LHCN-M2 (cell line): ENCODE measurements at places on chromosomes 11 and 22.
A peak's percentile ranks its signal among the peaks of the same experiment; 100 is the strongest.

GRCh38 chr11:9875862-9876261 lies 212.0 kb downstream of the SWAP70 start:
- DNase-seq, result no peak

GRCh38 chr11:121762820-121763219 lies 310.1 kb upstream of the SORL1-AS1 start:
- DNase-seq, result peak; percentile 37

GRCh38 chr22:22835771-22836291 lies 51.8 kb upstream of the IGLL5 start:
- DNase-seq, result no peak

- DNase-seq, result no peak
Measured at GRCh38 chr11:122331079-122331478, 215.1 kb upstream of the BLID start.

GRCh38 chr11:109677876-109678275 lies 255.9 kb downstream of the C11orf87 start:
- no peak for DNase-seq

GRCh38 chr11:11577251-11577855 lies 44.5 kb downstream of the GALNT18 start:
- DNase-seq, result no peak

DNA sequence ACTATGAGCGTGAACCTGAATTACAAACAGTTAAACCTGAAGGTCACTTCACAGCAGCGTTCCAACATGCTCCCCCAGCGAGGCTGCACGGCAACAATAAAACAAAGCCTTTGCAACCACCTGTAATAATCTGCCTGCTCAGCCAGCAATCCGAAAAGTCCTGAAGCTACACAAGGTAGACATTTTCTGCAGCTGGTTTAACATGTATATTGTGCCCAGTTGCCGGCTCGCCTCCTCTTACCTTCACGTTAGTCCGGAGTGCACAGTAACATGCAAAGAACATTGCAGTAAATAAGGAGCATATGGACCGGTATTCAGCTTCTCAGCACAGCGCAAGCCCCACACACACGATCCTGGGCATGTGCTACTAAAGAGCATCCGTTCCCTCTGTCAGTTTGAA lies 704.3 kb downstream of the DLG2 start:
- no peak for DNase-seq

DNA sequence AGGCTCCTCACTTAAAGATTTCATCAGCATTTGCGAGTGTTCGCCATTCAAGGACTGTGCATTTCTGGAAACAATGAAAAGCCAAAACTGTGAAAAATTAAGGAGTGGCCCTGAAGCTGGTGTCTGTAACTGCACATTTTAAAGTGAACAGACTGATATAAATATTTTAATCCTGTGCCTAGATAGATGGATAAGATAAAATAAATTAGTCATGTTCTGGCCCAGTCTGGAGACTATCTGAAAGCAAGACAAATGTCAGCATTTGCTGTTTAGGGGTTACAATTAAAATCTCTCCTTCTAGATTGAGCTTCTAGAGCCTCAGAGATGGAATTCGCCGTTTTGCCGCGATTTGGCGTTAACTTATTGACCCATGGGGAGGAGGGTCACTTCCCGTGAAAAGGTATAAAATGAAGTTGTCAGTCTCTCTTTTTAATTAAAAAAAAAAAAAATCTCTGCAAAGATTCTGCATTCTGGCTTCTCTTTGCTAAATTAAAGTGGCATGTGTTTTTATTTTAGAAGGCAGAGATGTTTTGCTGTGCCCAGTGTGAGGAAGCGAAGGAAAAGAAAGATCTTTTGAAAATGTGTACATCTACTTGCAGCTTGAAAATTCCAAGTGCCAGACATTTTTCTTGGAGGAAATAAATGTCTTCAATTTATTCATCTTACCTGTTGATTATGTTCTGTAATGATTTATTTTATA lies 79.7 kb upstream of the WNT7B start:
- DNase-seq, result peak; percentile 46

GRCh38 chr11:94638301-94638901 lies 71.2 kb downstream of the PIWIL4 start:
- DNase-seq, result no peak

GRCh38 chr11:110773442-110773841 lies 61.2 kb upstream of the ARHGAP20 start:
- no peak for DNase-seq

DNA sequence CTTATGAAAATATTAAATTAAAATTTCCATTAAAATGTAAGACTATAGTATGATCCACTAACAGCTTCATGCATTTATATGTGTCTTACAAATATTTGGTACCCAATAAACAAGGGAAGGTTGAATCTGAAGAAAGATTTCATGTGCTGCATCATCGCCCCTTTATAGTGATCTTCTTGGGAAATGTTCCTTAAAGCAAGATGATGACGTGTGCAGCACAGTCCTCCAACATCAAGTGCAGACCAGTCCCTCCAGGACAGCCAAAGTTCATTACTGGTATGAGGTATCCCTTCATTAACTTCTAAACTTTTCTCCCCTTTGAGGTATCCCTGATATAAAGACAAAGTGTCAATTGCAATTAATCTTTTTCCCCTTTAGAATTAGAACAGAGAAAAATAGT lies 567.0 kb downstream of the METTL15 start:
- no peak for DNase-seq

DNA sequence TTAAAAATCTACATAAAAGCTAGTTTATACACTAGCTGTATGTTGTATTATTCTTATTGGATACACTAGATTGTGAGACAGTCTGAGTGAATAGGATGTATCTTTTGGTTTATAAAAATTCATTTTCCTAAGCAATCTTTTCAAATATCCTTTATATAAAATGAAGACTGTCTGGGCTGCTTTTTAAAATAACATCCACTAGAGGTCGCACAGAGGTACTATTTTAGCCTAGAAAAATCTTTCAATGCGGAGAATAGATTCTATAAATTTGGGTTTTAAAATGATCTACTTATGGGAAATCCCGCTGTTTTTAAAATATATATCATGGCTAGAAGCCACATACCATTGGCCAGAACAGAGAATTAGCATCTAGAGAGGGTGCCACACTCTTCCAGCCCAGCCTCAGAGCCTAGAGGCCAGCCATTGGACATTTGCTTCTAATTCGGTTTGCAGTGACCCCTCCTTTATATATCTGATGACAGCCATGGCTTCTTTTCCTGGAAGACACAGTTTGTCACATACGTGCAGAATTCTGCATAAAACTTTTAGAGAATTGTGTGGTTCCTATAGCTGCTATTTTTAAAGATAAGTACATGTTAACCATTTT lies 7.3 kb downstream of the C11orf97 start:
- DNase-seq, result peak; percentile 20

- peak; percentile 63 for DNase-seq
Measured at GRCh38 chr11:44112091-44112821, 16.8 kb downstream of the EXT2 start.

DNA sequence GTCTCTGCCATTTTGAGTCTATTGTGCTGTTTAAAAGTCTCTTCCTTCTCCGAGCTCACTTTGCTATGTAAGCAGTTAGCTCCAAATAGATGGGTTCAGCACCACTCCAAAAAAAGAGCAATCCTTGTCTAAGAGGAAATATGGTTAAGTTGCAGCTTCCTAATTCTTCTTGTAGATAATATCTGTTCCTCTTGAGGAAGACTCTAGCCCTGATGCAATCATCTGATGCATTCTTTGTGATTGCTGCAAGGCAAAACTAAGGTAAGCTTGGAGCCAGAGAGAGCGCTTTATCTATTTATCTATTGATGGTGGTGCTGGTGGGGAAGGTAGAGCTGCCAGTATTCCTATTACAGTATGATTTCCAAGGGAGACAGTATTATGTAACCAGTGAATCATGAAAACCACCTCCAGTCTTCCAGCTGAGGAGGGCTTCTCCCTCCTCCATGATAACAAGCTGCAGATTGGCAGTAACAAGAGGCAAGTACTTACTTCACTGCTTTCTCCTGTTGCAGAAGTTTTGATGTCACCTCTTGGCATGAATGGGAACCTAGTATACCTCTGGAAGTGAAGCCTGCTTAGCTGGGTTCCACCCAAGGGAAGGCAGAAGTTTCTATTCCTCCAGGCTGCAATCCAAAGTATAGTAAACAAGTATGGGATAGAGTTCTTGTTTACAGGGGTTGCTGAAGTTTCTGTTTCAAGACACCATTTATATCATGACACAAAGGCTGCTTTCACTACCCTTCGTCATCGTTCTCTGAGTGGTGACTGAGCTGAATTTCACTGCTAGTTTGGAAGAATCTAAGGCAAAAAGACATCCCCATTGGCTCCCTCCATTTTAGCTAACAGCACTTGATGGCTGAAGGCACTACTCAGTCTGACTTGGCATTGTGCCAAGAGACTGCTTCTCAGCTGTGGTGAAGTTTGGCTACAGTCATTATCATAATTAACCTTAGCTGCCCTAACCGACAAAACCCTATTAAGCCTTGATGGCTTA lies 49.7 kb downstream of the FDX1 start:
- peak; percentile 57 for DNase-seq

DNA sequence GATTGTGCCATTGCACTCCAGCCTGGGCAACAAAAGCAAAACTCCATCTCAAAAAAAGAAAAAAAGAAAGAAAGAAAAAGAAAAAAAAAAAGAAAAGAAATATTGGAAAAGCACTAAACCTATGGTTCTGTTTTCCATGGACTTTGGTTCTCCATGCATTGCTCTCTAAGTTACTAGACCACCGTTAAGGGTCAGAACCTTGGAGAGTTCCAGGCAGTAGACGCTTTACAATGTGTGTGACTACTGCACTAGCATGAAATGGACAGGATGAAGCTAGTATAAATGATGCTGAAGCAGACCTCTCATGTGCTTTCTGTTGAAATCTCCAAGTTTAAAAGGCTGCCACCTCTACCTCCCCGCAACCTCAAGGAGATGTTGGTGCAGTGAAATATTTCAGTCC lies 63.5 kb downstream of the SIK2 start:
- DNase-seq, result peak; percentile 44

DNA sequence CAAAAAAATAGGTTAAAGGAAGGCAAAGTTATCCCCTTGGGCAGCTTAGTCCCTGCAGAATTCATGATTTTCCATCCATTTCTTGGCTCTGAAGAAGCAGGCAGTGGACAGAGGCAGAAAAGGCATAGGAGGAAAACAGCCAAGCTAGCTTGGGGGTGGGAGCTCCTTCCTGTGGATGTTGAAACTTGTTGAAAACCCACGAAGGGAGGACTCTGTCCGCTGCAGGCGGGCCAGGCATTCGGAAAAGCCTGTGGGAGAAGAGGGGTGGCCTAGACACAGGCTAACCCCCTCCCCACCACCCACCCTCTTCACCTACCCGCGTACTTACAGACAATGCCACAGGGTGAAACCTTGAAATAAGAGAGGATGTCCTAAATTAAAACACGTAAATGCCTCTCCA lies 72.1 kb downstream of the C22orf31 start:
- DNase-seq, result no peak

DNA sequence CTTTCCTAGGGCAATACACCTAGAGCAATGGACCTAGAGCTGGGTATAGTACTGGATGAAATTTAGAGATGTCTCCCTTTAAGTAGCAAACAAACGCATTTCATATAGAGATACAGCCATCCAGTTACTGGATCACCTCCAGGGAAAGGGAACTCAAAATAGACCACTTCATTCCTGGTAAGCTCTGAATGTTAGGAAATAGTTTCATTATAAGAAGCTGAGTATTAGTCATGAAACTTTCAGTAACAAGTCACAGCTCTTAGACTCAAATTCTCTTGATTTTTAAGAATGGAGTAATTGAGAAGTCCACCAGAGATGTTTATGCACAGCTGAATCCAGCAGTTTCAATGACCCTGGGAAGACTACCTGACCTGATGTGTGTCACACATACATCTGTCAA lies 221.9 kb downstream of the FAM76B start:
- DNase-seq, result no peak

DNA sequence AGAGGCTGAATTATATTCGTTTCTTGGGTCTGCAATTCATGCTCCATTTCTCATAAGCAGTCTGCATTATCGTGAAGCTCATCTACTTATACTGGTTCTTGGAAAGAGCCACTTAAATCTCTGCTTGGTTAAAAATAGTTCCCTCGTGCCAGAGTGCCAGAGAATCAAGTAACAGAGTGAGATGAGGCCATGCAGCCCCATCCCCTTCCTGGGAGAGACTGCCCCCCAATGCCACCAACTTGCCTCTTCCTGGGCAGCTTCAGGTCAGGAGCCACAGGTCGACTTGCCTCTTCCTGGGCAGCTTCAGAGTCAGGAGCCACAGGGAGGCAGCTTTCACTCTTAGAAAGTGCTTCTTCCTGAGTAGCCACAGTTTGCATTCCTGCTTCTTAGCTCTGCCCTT lies 223.9 kb upstream of the ZBED5 start:
- no peak for DNase-seq

GRCh38 chr11:7656704-7657103 lies 16.6 kb downstream of the CYB5R2 start:
- no peak for DNase-seq

- DNase-seq, result no peak
Measured at GRCh38 chr11:77124041-77124440, 4.0 kb upstream of the MYO7A start.

DNA sequence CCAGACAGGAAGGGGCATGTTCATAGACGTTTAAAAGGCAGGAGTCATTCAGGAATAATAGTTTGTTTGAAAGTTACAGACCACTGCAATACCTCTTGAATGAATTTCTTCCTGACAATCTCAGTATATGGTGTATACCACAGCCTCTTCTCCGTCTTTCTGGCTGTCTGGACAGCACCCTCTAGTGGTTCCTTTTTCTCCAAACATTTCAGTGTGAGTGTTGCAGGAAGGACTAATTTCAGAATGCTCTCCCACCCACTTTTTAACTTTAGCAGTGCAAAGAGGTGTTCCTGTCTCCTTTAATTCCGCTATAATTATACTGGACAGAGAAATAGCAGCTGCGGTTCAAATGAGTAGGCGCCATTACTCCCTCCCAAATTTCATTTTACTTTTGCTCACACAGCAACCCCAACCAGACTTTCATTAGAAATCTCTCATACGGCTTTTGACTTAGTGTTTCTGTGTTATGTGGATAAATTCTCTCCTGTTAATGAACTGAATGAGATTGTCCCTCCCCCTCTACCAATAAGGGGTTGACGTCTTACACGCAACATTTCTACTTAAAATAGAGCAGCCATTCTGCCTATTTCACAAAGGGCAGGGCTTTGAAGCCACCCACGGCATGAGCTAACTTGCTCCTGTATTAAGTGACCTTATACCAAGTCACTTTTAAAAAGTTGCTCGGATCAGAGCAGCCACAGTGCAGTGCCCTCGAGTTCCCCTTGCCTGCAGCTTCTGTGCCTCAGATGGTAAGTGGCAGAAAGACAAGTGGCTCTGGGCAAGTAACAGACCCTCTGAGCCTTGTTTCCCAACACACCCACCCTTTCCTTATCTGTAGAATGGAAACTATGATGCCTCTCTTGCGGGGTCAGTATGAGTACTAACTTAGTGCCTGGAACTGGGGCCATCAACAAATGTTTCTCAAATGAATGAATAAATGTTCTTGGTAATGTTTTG lies 368.6 kb downstream of the OPCML start:
- peak; percentile 3 for DNase-seq

GRCh38 chr11:8913961-8914660 lies 3.1 kb downstream of the AKIP1 start:
- DNase-seq, result peak; percentile 39

DNA sequence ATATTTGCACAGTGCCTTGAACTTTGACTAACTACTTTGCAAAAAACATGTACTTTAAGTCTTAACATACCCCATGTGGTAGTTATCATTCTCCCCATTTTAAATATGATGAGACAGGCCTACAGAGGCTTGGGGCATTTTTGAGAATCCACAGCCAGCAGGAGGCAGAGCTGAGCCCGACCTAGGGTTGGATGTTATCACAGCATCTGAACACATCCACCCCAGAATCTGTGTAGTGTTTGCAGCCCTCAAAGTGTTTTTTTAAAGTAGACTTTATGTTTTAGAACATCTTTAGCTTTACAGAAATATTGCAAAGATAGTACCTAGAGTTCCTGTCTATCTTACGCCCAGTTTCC lies 17.6 kb downstream of the OTOG start:
- DNase-seq, result peak; percentile 12

GRCh38 chr11:120431633-120432032 lies 79.9 kb upstream of the GRIK4 start:
- peak; percentile 87 for DNase-seq
